ENCODE measurements at places on chromosomes 4 and X. TPM values are rescaled to one million over a fixed set of nuclear protein-coding genes. Genes with fewer than 3 reads are reported as not detected.

The VCX3B gene
- total RNA-seq, result not detected

The TCEAL4 gene
- total RNA-seq, result 115 TPM

The SLC25A6 gene
- total RNA-seq, result 145 TPM

The CTBP1 gene
- total RNA-seq, result 98.8 TPM

The SCOC gene
- total RNA-seq, result 170 TPM

The BMP3 gene
- total RNA-seq, result 23.5 TPM

The MAGEB1 gene
- not detected for total RNA-seq

The IDUA gene
- total RNA-seq, result 5.1 TPM

The PAGE4 gene
- total RNA-seq, result not detected

The CT47C1 gene
- not detected for total RNA-seq

The ZNF157 gene
- 1.5 TPM for total RNA-seq

Measured in spinal cord (tissue), 10 donors.